ENCODE measurements at places on chromosomes 7 and 10.
A peak's percentile ranks its signal among the peaks of the same experiment; 100 is the strongest.

GRCh38 chr7:22350466-22351328 is 6.3 kb downstream of the RAPGEF5 start:
- DNase-seq, result no peak

DNA sequence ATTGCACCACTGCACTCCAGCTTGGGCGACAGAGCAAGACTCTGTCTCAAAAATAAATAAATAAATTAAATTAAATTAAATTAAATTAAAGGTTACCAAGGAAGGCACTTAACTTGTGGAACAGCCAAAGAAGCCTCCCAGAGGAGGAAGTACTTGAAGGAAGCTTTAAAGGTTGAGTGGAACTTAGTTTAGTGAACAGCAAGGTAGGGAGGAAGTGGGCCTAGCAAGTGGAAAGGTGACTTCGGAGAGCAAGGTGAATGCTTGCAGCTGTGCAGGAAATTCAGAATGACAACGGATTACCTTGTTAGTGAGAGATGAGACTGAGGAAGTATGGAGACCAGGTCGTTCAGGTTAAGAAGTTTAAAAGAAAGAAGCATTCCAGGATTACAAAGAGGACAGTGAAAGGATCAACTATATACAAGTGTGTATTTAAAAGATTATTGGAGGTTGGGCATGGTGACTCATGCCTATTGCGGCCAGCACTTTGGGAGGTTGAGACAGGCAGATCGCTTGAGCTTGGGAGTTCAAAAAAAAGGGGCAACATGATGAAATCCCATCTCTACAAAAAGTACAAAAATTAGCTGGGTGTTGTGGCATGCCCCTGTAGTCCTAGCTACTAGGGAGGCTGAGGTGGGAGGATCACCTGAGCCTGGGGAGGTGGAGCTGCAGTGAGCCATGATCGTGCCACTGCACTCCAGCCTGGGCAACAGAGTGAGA is 12.8 kb upstream of the RPEL1 start:
- no peak for DNase-seq

DNA sequence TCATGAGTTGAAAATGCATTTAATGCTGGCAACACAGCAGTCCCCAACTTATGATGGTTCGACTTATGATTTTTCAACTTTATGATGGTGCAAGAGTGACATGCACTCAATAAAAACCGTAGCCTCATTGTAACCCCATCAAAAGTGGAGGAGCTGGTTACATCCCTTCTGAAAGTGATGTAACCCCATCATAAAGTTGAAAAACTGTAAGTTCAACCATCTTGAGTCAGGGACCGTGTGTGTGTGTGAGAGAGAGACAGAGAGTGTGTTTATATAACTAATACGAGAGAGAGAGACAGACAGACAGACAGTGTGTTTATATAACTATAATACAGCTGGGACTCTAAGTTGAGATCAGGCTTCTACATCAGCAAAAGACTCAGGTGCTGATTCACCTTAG is 21.0 kb downstream of the ANXA11 start:
- no peak for DNase-seq

DNA sequence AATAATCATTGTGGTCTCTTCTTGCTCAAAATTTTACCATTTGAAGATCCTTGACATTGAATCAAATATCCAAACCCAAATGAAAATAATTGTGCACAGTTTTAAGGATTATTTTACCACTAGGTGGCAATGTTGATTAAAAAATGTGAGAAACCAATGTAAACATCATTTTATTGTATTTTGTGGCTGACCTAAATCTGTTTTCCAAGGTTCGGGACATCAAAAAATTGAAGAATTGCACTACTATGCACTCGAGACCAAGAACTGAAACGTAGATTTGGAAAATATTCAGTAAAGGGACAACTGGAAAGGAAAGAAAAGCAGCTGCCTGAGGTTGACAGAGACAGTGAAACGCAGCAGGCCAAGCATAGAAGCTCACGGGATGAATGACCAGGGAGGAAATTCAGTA is 259.3 kb downstream of the SNX13 start:
- no peak for DNase-seq

- DNase-seq, result no peak
Observed at GRCh38 chr7:55121249-55121648, 102.4 kb downstream of the EGFR start.

GRCh38 chr10:11106621-11107374 is 89.1 kb downstream of the CELF2 start:
- DNase-seq, result no peak

GRCh38 chr7:127949769-127950222 is 81.4 kb downstream of the LRRC4 start:
- DNase-seq, result no peak

DNA sequence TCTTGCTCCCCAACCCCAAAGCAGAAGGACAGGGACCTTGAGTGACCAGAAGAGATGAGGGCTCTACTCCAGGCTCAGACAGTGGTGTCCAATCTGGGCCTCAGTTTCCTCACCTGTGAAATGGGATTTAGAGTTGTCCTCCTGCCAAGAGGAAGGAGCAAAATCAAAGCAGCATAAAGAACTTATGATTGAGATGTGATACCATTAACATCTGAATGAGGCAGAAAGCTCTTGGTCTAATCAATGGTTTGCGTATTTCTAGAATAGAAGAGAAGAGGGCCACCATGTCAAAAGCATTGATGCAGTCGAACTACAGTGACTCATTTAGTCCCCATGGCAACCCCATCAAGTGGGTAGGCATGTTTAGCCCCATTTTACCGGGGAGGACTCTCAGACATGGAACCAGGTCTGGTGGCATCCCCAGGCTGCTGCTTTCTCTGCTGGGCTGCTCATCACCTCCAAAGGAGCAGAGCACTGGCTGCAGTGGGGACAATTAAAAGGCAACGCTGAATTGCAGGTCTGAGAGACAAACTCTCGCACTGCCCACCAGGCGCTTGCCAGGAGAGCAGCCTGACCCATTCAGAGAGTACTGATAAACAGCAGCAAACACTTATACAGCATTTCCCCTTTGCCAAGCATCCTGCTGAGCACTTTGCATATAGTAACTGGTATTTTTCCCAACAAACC is 175.9 kb downstream of the NEURL1 start:
- DNase-seq, result no peak

DNA sequence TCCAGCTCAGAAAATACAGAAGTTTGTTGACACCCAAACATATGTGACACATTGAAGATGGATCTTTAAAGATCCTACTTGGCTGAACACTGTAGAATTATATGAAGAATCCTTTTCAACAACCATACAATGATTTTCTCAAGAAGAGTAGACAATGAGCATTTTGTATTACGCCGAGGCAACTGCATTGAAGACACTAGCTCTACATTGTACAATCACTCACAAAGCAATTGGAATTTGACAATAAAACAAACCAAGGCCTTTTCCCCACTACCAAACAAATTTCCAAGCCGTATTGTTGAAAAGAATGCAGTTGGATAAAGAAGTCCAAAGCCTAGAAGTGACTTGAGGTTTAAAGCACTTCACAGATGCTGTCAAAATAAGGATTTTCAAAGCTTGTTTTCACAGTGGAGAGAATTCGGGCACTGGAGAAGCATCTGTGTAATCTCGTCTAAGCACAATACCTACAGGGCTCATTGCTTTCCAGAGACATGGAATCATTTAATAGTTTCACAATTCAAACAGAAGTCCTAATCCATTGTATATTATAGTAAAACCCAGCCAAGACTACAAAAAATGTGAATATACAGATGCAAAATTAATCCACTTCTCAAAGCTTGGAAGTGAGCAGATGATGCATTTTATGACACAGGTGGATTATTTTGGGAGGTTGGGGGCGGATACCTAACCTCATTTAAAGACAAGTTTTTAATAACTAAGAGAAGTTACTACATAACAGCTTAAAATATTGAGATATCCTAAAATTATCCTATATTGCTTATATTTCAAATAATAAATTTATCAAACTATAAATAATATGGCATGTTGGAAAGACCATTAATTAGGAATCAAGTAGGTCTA is 78.6 kb downstream of the SORCS1 start:
- no peak for DNase-seq

- peak; percentile 11 for DNase-seq
Observed at GRCh38 chr7:77537136-77537777, at the start of gene PTPN12. Gene PTPN12 (plus strand): TSS chr7:77537295. CDS start chr7:77537547, 252 bp downstream.

- DNase-seq, result no peak
Observed at GRCh38 chr7:2524808-2525657, 5.5 kb downstream of the LFNG start.

DNA sequence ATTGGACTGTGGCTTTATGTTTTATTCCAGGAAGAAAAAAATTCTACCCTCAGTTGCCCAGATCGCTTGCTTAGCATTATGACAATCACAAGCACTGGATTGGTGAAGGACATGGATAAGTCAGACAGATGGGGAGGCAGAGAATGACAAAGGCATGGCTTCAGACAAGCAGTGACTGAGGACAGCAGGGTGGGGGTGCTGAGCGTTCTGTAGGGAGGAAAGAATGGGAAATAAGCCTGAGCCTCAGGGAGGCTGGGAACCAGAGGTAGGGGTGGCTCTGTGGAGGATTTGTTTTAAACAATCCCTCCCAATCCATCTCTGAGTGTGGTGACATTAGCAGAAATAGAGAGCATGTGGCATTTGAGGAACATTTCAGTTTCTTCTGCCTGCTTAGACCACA is 896.9 kb downstream of the CCSER2 start:
- no peak for DNase-seq

DNA sequence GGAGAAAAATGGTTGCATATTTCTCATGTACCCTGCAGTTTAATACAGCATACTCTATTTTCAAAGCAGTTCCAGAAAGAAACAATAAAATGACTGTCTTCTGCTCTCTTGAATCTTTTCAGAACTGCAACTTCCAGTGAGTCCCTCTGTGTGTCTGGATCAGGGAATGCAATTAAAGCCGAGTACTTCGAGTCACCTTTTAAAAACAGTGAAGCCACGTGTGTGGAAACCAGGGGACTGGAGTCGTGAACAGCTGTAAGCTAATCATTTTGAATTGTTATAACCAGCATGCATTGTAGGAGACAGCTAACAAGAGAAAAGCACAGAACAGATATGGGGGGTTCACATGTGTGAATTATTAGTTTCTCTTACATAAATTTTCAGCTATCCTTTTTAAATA is 109.1 kb downstream of the CPED1 start:
- no peak for DNase-seq

DNA sequence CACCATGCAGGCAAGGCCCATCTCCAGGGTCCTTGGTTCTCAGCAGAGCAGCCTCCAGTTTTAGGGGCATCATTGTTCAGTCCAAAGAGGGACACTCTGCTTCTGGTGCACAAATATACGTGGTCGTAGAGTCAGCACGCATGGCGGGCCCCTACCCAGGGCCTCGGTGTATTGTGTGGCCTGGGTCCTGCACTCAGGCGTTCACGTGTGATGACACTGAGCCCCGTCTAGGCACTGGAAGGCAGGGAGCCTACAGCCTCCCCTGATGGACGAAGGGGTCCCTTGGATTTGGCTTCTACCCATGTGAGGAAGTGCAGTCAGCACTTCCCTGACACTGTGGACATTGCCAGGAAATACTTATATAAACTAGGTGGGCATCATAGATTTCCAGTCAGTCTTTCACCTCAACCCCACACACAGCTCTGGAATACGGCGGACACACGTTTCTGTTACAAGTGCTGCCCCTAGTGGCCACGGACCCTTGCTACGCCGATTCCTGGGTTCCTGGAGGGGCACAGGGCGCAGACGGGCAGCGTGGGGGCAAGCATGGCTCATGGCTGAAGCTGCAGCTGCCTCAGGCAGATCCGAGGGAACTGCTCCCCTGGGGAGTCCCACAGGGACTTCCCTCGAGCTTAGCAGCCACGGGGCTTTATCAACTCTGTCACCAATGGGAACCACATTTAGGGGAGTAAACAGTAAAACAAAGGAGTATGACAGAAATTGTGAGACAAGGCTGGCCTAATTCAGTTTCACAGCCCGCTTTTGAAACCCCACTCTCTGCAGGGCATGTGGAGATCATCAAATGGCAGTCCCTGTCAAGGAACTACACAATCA is 25.4 kb downstream of the AIFM2 start:
- no peak for DNase-seq

DNA sequence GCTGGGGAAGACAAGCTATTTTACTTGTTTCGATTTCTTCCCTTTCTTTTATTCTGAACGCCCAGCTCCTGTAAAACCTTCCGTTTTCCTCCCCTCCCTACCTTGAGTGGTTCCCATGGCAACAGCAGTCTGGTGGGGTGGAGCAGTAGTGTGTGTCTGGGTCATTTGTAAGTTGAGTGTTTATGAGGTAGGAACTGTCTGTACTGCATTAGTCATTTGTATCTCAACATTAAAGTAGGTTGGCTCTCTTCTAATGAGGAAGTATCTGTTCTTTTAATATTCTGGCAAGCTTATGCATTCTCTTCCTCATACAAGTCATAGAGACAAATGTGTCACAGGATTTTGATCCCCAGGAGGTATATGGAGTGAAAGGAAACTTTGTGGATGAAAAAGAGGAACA is 85.3 kb upstream of the CCDC6 start:
- no peak for DNase-seq

GRCh38 chr10:92681306-92681834 is 8.4 kb upstream of the HHEX start:
- DNase-seq, result no peak

DNA sequence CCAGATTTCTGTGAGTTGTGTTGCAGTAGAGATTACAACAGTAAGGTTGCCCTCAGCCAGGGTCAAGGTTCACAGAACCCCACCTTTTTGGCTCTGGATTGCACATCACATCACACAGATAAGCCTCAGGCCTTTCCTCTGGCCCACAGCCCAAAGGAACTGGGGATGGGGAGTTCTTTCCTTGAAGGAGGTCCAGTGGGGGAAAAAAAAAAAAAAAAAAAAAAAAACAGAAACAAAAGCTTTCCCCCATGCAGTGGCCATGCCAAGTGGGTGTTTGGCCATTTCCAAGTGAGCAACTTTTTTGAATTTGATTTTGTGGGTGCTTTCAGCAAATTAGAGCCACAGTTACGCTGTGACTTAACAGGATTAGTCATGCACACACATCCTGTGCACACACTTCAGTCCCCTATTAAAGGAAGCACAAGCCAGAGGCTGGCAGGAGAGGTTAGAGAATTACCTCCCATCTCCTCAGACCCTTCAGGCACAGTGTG is 79.3 kb upstream of the NANOS1 start:
- DNase-seq, result no peak

DNA sequence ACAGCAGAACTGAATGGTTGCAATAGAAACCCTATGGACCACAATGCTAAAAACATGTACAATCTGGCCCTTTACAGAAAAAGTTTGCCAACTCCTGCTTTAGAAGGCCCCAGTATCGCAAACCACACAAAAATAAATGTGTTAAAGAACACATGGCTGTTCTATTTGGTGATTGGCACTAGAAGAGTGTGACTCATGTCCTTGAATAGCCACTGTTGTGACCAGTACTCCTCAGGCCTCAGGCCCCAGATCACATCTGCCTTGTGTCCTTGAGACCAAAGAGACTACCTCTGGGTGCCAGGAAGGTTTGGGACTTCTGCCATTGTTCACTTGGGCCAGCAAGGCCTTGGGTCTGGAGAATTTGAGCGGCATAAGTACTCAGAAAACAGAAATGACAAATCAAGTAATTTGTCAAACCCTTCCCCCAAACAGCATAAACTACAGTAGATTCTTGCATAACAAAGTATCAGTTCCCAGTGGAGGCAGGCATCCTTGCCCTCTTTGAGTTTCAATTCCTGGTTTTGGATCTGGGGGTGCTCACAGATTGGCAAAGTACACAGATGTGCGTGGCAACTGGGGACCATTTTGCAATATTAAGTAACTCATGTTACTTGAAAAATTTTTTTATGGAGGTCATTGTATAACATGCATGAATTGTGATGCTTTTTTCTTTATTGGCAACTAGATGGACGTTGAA is 50.2 kb downstream of the MTURN start:
- no peak for DNase-seq

Measured in activated CD4-positive, CD25-positive, alpha-beta regulatory T cell (primary cell).